AG10803 (cell line): ENCODE measurements at places on chromosomes 11 and 22.

DNA sequence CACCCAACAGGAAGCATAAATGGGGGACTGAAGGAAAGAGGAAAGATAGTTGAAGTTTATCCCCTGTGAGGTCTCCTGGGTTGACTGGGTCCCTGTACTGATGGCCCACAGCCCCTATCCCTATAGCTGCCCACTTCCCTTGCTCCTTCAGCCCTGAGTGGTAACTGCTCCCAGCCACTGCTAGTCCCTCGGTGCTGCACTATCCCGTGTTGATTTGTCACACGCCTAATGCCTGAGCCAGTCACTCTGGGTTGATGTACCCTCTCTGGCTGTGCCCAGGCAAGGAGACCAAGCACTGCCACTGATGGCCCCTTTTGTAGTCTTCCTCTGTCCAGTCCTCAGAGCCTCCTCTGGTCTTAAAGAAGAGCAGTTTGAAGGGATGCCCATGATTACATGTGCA is 9.6 kb downstream of the GDPD5 start:
- no peak for DNase-seq

GRCh38 chr22:49663823-49664222 is 163.8 kb downstream of the BRD1 start:
- DNase-seq, result no peak

- DNase-seq, result peak; percentile 29
These were observed 618 bp downstream of the MTA2 start for GRCh38 chr11:62601122-62601371.

GRCh38 chr11:36330411-36330810 is 34.3 kb downstream of the PRR5L start:
- no peak for DNase-seq

DNA sequence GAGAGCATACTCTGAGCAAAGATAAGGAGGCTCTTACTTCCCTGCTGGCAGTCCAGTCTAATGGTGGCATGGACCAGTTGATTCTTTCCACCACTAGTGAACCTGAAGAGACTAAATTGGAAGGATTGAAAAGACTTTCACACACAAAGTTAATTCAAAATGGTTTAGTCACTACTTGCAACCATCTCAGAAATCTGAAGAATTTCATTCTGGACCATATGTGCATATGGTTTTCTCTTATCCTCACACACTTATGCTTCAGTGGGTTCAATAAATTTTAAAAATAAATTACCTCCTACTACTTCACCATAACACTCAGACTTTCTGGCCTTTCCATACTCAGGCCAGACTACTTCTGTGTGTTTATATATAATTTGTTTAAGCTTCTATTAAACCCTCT is 44.7 kb downstream of the CADM1 start:
- DNase-seq, result peak; percentile 62

- DNase-seq, result no peak
These were observed 786.0 kb downstream of the OPCML start for GRCh38 chr11:132746305-132746704.

- no peak for DNase-seq
These were observed 768 bp upstream of the CDKN1C start for GRCh38 chr11:2886191-2886894.

DNA sequence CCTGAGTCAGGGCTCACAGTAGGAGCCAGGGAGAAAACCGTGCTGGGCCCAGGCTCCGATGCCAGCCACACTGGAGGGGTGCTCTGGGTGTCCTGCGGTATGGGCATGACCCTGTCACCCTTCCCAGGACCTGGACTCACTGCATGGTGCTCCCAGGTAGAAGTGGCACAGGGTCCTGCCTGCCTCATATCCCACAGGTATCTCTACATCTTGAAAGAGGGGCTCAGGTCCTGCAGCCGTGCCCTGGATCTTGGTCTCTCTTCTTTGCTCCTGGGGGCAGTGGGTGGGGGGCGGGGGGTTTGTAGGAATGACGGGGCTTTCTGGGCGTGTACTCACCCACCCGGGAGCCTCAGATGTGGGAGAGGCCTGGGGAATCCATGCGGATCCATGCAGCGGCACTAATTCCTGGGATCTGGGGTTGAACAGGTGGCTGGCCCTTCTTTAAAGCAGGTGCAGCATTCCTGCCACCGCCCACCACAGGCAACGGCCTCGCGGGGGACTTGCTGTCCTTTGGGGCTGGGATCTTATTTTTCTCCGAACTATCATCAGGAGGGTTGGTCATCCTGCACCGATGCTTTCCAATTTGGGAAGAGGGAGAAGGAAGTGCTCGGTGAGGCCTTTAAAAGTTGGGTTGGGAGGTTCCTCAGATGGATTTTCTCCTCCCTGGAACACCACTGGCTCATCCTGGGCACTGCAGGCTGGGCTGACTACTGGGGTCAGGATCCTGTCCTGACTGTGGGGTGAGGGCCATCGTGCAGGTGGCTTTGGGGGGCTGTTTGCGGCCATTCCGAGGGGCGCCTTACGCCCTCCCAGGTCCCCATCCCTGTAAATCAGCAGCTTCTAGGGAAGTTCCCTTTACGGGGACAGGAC is 886.4 kb downstream of the BRD1 start:
- DNase-seq, result no peak

- no peak for DNase-seq
These were observed 117.3 kb downstream of the ETS1 start for GRCh38 chr11:128470081-128470480.

- DNase-seq, result peak; percentile 60
These were observed at the start of gene KCTD17 for GRCh38 chr22:37051391-37052385. TSS of gene KCTD17 (plus strand) at chr22:37051742. CDS start at chr22:37051761, 19 bp downstream.

DNA sequence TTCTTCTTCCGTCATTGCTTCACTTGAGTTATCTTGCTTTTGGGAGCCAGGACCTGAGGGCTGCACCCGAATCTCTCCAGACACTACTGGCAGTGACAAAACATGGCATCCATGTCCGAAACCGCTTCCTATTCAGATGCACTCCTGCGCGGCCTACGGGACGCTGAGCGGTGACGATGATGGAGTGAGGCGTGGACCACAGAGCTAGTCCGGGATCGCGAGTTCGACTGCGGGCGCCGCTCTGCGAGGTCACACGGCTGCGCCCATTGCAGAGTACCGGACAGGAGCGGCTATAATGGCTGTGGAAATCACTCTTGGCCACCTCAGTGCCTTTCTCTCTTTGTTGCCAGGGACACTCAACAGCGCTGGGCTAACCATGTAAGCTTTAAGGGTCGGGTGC is 453.8 kb upstream of the CNTN5 start:
- DNase-seq, result no peak

GRCh38 chr11:65627202-65627601 is 10.7 kb upstream of the SIPA1 start:
- DNase-seq, result no peak

GRCh38 chr11:19769820-19770219 is 57.2 kb downstream of the NAV2 start:
- DNase-seq, result peak; percentile 81

DNA sequence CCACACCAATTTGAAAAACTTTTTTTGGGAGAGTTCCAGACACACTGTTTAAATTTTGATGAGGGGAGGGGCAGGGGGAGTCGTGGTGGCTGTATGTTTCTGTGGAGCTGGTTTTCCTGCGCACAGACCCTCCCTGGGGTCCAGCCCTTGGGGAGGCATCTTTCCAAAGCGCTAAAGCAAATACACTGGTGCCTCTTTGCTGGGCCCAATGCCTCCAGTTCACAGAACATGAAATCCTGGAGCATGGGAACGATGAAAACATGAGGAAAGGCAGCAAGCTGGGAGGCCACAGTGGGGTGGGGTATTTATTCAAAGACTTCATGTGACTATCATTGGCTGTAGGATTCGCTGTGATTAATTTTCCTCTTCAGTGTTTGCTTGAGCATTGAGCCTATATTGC is 135.3 kb downstream of the CCDC34 start:
- no peak for DNase-seq

- DNase-seq, result no peak
These were observed 1.3 kb upstream of the DCHS1 start for GRCh38 chr11:6656936-6657335.
